Hematopoietic multipotent progenitor cell (in vitro differentiated cells): ENCODE measurements at places on chromosomes 2 and 18.

DNA sequence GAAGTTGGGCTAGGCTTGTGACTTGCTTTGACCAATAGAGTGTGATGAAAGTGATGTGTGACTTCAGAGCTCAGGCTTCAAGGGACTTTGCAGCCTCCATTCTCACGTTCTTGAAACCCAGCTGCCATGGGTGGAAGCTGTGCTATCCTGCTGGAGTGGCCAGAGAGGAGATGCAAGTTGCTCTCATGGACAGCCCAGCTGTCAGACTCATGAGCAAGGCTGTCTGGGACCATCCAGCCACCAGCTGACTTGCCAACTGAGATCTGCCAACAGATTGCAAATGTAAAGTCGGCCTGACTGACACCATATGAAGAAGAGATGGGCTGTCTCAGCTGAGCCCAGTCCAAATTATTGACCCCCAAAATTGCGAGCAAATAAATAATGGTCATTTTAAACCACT lies 226.4 kb upstream of the CXCR4 start:
- no peak for DNase-seq

GRCh38 chr2:145729481-145729880 lies 1209.6 kb upstream of the ZEB2 start:
- no peak for DNase-seq

DNA sequence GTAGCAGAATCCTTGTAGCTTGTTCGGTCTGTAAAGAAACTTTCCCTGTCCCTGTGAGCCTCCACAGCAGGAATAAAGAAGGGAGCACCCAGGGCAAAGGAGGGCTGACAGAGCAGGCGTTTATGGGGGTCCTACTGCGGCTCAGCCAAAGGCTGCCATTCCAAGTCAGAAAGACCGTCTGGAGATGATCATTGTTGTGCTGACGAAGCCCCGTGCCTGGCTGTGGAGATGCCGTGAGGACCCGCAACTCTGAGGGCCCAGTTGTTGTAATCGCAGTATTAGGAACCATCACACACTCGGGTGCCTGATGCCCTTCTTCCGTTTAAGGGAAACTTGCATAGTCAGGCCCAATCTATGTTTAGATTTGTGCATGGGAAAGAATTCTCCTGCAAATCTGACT lies 16.9 kb upstream of the VWA3B start:
- DNase-seq, result no peak

GRCh38 chr18:54240629-54241107 lies 16.2 kb upstream of the MBD2 start:
- no peak for DNase-seq

DNA sequence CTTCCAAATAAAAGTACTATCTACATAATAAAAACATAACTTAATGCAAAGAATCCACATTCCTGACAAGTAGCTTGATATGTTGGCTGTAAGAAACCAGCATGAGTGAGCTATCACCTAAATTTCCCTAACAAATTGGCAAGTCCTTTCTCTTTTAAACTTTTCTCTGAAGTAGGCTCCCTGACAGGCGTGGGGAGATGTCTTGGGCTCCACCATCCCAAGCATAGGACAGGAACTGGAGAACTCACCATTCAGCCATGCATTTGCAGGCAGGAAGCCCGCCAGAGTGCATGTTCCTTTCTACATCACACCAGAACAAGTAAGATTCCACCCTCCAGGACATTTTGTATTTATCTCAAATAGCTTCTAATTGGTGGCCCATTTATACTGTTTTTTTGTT lies 921.9 kb upstream of the CELF4 start:
- DNase-seq, result no peak

DNA sequence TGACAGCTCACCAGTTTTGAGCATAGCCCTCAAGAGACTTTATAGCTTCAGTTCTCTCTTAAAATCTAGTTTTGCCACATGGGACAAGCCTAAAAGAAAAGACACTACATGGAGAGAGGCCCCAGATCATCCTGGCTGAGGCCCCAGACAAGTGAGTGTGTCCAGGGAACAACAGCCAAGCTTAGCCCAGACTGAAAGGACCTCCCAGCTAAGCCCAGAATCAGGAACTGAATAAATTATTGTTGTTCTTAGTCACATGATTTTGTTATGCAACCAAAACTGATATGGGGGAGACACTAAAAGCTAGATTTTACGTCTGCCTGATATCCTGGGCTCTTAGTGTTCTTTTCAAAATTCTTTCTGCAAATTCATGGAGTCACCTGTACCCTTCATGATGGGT lies 29.3 kb upstream of the LBH start:
- no peak for DNase-seq

- no peak for DNase-seq
Observed at GRCh38 chr2:1621501-1621900, 122.8 kb downstream of the PXDN start.

DNA sequence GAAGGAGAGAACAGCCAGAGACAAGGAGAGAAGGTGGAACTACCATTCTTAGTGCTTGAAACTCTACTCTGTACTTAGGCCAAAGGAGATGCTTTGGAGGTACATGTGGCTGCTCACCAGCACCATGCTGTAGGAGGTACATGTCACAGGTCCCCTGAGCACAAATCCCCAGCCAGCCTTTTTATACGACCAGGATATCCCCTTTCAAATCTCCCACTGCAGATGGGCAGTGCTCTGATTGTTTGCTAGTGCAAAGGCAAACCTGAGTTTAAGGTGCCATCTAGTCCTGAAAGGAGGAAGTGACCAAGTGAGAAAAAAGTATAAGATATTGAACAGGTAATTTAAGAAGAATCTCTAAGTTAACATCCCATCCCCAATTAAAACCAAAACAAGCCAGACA lies 17.1 kb upstream of the TTC21B start:
- no peak for DNase-seq

GRCh38 chr2:11292464-11293255 lies 51.8 kb downstream of the ROCK2 start:
- DNase-seq, result no peak

- no peak for DNase-seq
Observed at GRCh38 chr2:165745916-165746315, 48.1 kb downstream of the GALNT3 start.

DNA sequence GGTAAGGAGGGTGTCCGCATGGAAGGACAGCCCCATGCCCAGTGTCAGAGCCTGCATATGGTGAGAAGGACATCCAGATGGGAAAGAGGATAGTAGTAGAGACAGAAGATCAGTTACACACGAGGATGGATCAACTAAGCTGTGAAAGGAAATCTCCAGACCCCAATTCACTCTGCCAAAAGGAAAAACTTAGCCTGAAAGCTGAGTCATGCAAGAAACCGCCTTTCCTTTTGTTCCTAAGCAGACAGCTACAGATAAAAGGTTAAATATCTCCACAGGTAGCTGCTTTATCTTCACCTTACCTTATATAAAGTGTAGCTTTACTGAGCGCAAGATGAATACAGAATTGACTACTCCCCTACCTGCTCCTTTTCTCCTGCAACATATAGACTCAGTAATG lies 67.3 kb upstream of the LGALSL start:
- DNase-seq, result no peak

DNA sequence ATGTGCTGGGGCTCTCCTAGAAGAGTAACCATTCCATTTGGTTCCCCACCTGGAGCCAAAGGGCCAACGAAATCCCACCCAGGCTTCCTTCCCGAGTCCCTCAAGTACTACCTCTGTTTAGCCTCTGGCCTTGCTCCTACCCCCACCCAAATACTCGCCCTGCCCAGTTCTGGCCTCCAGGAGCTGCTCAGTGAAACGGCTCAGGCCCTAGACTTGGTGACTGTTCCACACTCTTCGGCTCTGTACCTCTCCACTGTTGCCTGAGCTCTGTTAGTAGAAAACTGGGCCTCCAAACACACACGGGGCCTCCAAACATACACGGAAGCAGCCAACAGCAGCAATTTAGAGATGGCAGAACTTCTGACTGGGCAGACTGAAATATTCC lies 4.2 kb downstream of the OTX1 start:
- DNase-seq, result no peak

GRCh38 chr18:70931942-70932814 lies 643.3 kb downstream of the SOCS6 start:
- no peak for DNase-seq

GRCh38 chr18:35122586-35123224 lies 81.5 kb downstream of the MAPRE2 start:
- peak; percentile 16 for DNase-seq

DNA sequence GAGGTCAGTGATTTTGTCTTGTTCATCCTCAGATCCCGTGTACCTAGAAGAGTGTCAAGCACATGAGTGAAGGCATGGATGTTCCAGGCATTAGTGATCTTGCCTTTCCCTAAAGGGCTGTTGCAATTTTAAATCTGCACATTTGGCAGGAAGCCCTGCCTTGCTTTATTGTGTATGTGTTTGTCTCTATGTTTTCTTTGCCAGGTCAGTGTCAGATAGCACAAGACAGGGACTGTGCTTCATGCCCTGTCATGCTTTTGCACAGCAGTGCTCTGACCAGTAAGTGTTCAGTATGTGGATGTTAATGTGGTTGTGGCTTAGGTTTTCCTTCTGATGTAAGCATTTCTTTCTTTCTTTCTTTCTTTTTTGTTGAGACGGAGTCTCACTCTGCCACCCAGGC lies 131.5 kb downstream of the RGPD3 start:
- DNase-seq, result no peak

- DNase-seq, result peak; percentile 17
Observed at GRCh38 chr2:132448771-132449170, 32.2 kb downstream of the GPR39 start.

GRCh38 chr18:28455971-28456370 lies 279.0 kb upstream of the CDH2 start:
- DNase-seq, result no peak

DNA sequence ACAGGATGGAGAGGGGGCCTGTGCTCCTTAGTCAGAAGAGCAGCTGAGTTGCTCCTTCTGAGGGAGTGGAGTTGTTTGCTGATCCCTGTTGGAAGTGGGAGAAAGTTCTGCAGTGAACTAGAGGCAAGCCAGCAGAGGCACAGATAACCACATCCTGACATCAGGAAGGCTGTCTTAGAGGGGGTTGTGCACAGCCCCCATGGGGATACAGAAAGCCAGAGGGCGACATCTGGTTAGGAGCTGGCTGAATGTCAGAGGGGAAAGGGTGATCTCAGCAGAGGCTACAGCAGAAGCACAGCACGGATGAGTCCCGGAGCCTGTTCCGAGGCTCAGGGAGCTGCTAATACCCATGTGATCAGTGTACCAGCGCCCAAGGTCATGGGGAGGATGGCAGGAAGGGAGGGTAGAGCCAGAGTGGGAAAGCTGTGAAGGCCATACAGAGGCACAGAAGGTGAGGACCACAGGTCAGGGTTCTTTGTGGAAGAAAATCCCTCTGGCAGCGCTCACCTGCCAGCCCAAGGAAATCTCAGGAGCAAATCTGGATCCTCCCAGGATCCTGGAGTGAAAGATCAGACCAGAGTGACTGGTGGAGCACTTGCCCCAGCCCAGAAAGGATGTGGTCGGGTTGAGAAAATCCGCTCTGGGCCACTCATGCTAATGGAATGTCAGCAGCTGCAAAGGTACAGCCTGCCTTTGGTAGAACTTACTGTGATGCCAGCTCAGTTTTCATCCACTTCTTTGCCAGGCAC lies 111.8 kb downstream of the STPG4 start:
- DNase-seq, result no peak

DNA sequence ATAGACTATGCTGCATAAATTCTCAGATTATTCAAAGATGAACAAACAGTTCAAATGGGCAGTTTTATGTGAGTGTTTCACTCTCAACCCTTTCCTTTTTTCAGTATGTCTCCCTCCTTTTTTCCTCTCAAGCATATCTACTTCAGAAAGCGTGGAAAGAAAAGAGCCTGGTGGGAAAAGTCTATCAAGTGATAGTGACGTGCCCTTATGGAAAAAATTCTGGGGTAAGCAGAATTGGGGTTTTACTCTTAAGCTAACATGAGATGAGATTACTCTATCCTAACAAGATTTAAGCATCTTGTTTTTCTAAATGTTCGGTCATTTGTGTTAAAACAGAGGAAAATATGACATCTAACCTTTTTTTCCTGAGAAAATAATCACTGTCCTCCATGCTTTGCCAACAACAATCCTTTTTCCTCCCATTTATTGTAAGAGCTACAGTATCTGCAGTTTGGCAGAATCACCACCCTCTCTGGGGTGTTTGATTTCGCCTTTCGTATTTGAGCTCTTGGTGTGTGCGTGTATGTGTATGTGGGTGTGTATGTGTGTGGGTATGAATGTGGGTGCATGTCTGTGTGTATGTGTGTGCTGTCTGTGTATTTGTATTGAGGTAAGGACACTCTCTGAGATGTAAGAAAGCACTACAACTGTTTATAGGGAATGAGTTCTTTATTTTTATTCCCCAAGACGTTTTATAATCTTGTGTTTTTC lies 143.9 kb upstream of the L3MBTL4 start:
- DNase-seq, result no peak

DNA sequence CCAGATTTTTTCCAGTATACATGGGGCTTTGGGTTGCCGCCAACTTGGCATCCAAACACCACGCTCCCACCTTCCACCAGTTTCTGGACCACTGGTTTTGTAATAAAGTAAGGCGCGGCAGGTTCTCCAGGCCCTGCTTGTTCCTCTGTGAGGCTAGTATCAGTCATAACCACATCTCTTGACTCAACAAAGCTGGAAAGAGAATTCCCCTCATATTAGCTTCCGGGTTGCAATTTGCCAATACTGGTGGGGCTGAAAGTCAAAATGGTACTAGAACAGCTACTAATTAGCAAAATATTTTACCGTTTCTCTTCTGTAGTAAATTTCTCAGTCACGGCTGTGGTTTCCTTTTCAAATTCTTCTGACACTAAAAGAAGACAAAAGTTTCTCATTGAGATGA lies 25.0 kb downstream of the TTN start:
- no peak for DNase-seq

DNA sequence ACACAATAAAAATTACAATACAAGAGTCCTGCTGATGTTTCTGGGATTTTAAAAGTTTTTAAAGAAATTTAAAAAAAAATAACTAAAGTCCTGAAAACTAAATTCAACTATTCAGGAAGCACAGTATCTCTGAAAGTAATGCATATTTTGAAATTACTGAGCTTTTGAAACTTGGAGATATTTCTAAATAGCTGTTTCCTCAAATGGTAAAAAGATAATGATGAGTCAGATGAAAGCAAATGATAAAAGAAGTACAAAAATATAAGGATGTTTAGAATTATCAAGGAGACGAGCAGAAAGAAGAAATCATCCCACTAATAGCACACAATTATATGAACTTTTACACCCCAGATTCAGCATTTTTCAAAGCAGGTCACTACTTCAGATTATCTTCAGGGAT lies 90.2 kb upstream of the SLC25A52 start:
- DNase-seq, result no peak

DNA sequence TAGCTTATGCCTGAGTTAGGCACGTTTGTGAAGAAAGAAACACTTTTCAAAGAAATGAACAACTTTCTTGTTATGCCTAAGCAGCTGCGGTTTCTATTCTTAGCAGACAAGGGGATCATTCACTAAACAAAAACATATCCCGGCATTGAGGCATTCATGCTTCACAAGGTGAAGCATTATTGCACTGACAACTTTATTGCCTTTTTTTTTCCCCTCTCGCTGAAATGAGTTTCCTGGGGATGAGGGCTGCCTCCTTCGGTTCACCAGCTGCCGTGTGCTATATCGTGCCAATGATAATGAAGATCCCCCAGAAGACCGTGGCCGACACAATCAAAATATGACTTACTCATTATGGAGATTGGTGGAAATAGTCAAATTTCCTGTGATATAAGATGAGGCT lies 288.2 kb upstream of the ST6GAL2 start:
- no peak for DNase-seq

GRCh38 chr2:86062043-86062442 lies 43.6 kb downstream of the POLR1A start:
- no peak for DNase-seq
